ENCODE measurements at places on chromosomes 2 and 18. TPM values are rescaled to one million over a fixed set of nuclear protein-coding genes. Genes with fewer than 3 reads are reported as not detected.

SP140L gene
- total RNA-seq = 12.1 TPM

CCDC74B gene
- total RNA-seq = 2.2 TPM

KLHL41 gene
- 0.37 TPM for total RNA-seq

DNAJC5G gene
- not detected for total RNA-seq

ASAP2 gene
- 59.0 TPM for total RNA-seq

Data from subcutaneous preadipocyte (primary cell).